Lung (tissue), 17 donors: ENCODE measurements at places on chromosomes 1 and 21. TPM values are rescaled to one million over a fixed set of nuclear protein-coding genes. Genes with fewer than 3 reads are reported as not detected.

Gene TMEM52
- 2.8 TPM for polyA plus RNA-seq

DNA sequence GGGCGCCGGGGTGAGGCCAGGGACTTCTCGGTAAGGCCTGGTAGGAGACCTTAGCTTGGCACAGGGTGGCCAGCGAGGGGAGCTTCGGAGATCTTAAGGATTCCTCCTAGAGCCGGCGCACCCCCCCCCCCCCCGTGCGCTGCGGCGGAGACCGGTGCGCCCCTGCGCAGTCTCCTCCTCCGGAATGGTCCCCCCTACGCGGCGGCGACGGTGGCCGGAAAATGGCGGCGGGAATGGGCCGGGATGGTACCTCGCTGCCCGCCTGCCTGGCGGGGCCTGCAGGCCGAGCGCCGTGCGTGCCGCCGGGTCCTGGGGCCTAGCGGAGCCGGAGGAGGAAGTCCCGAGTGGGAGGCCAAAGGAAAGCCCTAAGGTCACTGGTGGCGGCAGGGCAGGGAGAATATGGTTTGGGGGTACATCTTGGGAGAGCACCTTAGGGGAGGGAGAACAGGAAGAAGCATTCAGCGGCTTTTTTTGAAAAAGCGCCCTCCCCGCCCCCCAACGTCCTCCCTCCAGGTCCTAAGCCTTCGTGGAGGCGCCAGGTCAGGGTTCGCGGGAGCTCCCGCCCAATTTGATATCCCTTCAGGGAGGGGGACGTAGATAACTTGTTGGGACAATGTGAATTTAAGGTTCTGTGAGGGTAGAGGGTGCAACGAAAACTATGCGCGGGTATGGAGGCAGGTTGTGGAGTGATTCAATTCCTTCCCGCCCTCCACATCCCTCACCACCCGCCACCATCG is 429 bp downstream of the SRRM1 start:
- peak; percentile 22 for DNase-seq

Gene SCAF4
- polyA plus RNA-seq = 11.3 TPM

Gene ADAM30
- not detected for polyA plus RNA-seq

Gene DLGAP3
- 0.10 TPM for polyA plus RNA-seq

Gene H3-3A
- polyA plus RNA-seq = 758 TPM

GRCh38 chr1:234724516-234725176 is 114.7 kb upstream of the IRF2BP2 start:
- no peak for DNase-seq

- DNase-seq = peak; percentile 33
These were observed 10.7 kb upstream of the HUNK start for GRCh38 chr21:31862078-31862477.

Gene C1QB
- 354 TPM for polyA plus RNA-seq

DNA sequence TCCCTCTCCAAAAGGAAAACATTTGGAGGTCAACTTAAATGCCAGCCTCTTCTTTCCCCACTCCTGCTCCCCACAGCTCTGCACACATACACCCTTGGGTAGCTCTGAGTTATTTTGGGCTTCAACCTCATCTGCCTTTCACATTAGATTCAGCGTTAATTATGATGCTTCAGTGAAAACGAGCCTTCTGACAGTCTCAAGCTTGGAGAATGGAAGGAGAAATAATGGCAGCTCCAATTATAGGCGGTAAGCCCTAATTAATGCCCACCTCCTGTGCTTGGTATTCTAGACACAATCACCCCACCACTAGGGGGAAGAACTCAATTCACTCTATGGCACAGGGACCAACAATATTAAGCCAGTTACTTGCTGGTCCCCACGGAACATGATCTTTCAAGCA is 397.9 kb downstream of the BRINP2 start:
- DNase-seq = no peak

GRCh38 chr1:174637487-174637886 is 189.7 kb downstream of the GPR52 start:
- DNase-seq = no peak

GRCh38 chr1:160789702-160790611 is 6.0 kb upstream of the LY9 start:
- no peak for DNase-seq

DNA sequence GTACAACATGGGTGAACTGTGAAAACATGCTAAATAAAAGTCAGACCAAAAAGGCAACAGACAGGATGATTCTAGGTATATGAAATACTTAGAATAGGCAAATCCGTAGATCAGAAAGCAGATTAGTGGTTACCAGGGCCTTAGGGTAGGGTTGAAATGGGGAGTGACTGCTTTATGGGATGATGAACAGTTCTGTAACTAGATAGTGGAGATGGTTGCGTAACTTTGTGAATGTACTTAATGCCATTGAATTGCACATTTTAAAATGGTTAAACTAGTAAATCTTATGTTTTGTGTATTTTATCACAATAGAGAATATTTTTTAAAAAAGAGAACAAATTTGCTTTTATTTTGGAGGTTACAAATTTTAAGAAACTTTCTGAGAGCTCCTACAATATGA is 17.4 kb downstream of the ZNF326 start:
- no peak for DNase-seq

DNA sequence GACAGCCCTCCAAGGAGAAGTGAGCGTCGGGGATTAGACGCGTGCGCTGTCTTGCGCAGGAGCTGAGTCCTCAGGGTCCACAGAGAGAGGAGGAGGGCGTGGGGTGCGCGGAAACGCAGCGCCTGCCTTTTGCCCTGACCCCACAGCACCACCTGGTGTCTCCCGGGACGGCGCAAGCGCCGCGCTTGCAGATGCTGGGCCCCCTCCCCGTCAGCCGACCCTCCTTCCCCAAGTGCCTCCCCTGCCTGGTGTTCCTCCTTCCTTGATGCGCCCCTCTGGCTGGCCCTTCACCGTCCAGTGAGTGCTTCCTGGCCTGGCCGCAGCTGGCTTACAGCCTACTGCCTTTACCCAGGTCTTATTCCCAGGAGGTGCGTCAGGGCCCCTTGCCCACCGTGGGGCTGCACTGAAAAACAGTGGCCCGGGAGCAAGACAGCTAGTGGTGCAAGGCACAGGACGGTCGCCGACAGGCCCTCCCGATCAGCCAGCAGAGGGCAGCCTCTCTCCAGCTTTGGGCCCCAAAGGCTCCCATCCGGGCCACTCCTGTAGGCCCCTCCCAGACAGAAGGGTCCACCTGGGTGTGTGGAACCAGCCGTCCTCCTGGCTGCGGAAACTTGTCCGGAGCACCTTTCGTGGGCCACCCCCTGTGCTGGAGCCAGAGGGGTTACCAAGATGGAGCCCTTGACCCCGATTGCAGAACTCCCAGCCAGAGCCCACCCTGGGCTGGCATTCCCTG is 12.9 kb upstream of the PHLDA3 start:
- DNase-seq = peak; percentile 88

DNA sequence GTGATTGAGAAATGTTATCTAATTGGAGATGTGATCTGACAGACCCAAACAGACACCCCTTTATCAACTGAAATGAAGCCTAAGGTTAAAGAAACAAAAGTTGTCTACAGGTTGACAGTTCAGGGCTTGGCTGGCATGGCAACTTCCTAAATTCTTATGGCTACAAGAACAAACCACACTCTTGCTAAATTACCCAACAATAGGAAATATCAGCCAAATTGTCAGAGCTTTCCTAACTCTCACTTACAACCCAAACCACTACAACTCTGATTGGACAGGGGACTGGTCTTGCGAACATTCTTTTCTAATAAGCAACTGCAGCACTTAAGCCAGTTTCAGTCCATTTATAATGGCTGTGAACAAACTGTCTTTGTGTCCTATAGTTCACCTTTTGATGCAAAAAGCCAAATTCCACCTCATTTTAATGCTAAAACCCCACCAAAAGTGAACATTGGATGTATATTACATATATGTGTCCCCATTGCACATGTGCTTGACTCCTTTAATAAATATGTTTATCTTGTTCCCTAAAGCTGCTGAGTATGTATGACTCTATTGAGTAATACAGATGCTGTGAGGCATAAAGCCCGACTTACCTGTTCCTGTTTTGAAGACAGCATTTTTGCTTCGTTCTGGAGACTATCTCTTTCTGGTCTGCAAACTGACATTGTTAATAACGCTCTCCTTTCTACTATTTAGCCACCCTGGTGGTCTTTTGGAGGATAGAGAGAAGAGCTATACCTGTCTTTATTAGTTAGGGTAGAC is 101.3 kb upstream of the HMCN1 start:
- DNase-seq = no peak

Gene FAM72D
- polyA plus RNA-seq = 0.35 TPM

Gene NPR1
- 57.7 TPM for polyA plus RNA-seq

Gene SPRR5
- 0.05 TPM for polyA plus RNA-seq

Gene KLF17
- 0.14 TPM for polyA plus RNA-seq

Gene CFAP74
- 3.2 TPM for polyA plus RNA-seq

DNA sequence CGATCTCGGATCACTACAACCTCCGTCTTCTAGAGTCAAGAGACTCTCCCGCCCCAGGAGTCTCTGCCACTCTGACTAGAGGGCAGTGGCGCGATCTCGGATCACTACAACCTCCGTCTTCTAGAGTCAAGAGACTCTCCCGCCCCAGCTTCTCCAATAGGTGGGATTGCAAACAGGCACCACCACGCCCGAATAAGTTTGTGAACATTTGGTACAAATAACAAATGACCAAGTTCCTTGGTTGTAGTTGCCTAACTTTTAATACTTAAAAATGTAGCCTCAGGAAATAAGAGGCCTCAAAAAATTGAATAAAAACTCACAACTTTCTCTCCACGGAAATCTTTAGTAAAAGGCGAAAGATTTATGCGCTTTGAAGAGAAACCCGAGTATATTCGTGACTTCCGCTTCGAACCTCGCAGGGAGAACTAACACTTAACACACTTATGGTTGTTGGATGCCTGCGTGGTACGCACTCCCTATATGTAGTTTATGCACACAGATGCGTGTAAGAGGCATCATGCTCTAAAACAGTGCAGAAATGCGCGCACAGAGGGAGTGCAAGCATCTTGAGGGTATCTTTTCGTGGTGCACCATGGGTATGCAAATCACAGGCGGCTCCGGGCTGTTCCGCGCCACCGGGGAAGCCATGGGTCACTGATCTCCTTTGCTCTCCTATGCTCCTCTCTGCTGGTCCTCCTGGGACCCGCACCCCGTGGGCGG is 11.4 kb downstream of the BTBD19 start:
- DNase-seq = peak; percentile 92

GRCh38 chr1:29670752-29671151 is 434.4 kb downstream of the PTPRU start:
- no peak for DNase-seq

Gene LCA5L
- 2.4 TPM for polyA plus RNA-seq

DNA sequence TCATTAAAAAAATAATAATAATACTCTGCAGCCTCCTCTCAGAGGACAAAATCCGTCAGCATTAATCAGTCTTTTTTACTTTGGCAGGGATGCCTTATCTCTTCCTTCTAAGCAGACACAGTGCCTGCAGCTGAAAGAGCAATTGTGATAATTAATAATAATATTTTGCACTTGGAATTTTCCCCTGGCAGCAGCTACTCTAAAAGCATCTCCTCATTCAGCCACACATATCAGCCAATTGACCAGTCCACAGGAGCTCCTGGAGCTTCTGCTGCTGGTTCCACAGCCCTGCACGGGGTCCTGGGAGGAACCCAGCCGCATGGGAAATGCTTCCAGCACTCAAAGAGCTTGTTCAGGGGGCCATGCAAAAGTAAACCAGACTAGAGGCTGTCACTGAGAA is 31.0 kb upstream of the VWA5B1 start:
- DNase-seq = no peak

Gene LRRC38
- 0.07 TPM for polyA plus RNA-seq

- DNase-seq = no peak
These were observed 149.3 kb downstream of the AK5 start for GRCh38 chr1:77430966-77431690.

DNA sequence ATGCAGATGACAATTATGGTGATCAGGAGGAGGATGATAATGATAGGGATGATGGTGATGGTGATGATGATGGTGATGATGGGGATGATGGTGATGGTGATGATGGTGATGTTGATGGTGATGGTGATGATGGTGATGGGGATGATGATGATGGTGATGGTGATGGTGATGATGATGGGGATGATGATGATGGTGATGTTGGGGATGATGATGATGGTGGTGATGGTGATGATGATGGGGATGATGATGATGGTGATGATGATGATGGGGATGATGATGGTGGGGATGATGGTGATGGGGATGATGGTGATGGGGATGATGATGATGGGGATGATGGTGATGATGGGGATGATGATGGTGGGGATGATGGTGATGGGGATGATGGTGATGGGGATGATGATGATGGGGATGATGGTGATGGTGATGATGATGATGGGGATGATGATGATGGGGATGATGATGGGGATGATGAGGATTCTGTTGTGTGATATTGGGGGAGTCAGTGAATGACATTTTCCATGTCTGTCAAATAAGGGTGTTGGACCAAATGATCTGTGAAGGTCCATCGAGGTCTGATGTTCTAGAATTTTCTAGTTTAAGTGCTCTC is 65.6 kb upstream of the RPL11 start:
- DNase-seq = no peak

- peak; percentile 75 for DNase-seq
These were observed at the start of gene CRYBG2 for GRCh38 chr1:26353976-26354820. Gene CRYBG2, minus strand, starts transcription at chr1:26354130. Its CDS starts 7,473 bp downstream, at chr1:26346657.

GRCh38 chr1:67061266-67061665 is 7.3 kb upstream of the SLC35D1 start:
- DNase-seq = no peak

DNA sequence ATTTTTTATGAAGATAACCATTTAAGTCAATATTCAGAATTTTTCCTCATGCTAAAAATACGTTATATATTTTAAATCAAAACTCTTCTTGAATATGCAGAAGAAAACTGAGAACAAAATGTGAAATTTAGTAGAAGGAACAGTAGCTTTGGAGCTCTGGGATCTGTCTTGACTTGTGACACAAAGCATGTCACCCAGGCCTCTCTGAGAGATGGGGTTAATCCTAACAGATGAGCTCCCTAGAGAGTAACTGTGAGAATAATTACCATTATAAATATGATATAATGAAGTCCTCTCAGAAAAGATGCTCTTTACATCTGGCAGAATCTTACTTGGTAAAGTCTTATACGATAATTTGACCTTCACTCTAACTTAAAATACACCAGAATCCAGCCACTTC is 272.0 kb downstream of the PTPRC start:
- no peak for DNase-seq

Gene C21orf58
- 5.4 TPM for polyA plus RNA-seq

DNA sequence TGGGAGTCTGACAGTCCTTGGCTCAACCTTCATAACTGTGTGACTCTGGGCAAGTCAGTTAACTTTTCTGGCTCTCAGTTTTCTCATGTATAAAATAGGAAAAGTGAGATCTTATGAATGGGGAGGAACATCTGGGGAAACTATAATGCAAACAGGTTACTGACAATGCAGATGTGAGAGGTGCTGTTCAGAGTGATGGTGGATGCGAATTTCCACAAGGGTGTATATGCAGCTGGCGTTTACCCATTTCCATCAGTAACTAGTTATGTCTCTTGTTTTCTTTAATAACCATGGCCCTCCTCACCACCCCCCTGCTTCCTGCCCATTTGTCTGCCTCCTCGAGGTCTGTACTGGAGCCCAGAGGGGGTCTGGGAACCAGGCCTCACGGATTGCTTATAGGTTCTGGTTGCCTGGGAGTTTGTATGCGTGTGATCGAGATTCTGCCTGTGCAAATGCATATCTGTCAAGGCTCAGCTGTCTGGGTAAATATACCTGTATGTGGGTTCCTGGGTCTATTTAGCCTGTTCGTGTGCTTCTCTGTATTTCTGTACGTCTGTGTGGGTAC is 44.4 kb downstream of the AHDC1 start:
- DNase-seq = no peak

Gene TCHH
- 0.06 TPM for polyA plus RNA-seq

- DNase-seq = no peak
These were observed 25.4 kb upstream of the RGS16 start for GRCh38 chr1:182629499-182630096.

GRCh38 chr1:118928739-118929554 is 59.2 kb downstream of the TBX15 start:
- peak; percentile 43 for DNase-seq
